ENCODE measurements at places on chromosomes 12 and 14.

DNA sequence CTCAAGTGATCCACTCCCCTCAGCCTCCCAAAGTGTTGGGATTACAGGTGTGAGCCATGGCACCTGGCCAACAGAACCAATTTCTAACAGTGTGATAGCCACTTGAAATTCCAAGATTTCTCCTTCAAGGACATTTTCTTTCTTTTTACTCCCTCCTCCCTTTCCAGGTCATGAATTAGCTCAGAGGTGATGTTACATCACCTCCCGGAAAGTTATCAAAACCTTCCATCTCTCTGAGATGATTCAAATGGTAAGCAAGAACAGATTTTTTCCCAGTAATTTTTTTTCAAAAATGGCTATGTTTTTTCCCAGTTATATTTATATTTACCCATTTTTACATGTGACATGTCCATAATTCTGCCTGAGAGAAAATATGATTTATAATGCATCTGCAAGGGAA, 15.6 kb upstream of the SMAGP start:
- no peaks in the 10 kb centered on the region for H3K27me3 ChIP-seq
- H3K27ac ChIP-seq: no peak overlapping the region
- DNase-seq: no peak
- H3K4me3 ChIP-seq: no peak overlapping the region

- H3K27me3 ChIP-seq: no peaks in the 10 kb centered on the region
- DNase-seq: no peak
- H3K36me3 ChIP-seq: no peaks in the 10 kb centered on the region
- no peaks in the 10 kb centered on the region for H3K4me1 ChIP-seq
- no peak overlapping the region for H3K27ac ChIP-seq
Measured at GRCh38 chr12:40650038-40650704, 42.1 kb upstream of the CNTN1 start.

DNA sequence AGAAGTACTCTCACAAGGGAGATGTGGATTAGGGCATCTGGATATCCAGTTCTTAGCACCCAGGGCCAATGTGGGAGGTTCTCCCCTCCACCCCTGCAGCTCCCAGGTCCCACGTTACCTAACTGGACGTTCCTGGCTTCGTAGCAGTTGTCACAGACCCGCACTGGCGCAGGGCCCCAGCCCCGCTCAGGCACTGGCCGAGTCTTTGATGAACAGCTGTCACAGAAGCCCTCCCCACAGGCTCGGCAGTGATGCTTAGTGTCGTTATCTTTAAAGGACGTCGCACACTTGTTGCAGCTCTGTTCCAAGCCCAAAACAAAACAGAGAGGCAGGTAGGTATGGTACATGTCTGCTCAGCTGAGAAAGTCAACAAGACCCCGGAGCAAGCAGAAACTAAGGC, 48.4 kb downstream of the DCAF4 start:
- H3K27ac ChIP-seq: no peak overlapping the region
- H3K27me3 ChIP-seq: no peaks in the 10 kb centered on the region
- H3K4me1 ChIP-seq: no peaks in the 10 kb centered on the region
- no peak for DNase-seq

GRCh38 chr14:66143387-66144112, 342.6 kb upstream of the CCDC196 start:
- no peaks in the 10 kb centered on the region for H3K36me3 ChIP-seq
- DNase-seq: no peak
- no peak overlapping the region for H3K27ac ChIP-seq
- no peaks in the 10 kb centered on the region for H3K27me3 ChIP-seq
- H3K4me1 ChIP-seq: no peaks in the 10 kb centered on the region
- no peak overlapping the region for H3K4me3 ChIP-seq

DNA sequence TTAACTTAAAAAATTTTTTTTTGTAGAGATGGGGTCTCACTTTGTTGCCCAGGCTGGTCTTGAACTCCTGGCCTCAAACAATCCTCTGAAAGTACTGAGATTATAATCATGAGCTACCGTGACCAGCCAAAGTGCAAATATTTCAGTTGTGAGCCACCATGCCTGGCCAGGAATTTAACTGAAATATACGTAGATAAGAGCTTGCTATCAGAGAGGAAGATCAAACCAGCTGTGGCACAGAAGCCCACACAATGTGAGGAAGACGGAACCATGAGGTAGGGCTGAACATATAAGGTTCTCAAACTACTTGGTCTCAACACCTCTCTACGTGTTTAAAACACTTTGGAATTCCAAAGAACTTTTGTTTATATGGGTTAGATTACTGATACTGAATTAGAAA, 29.1 kb downstream of the ATG14 start:
- no peaks in the 10 kb centered on the region for H3K27me3 ChIP-seq
- DNase-seq: no peak
- no peaks in the 10 kb centered on the region for H3K4me1 ChIP-seq
- H3K36me3 ChIP-seq: no peaks in the 10 kb centered on the region
- H3K27ac ChIP-seq: no peak overlapping the region

Measured in MM.1S (cell line).